ENCODE measurements at places on chromosomes 5 and 9.

- DNase-seq, result no peak
Measured at GRCh38 chr5:96333391-96333790, 99.7 kb downstream of the PCSK1 start.

- no peak for DNase-seq
Measured at GRCh38 chr5:126587551-126588390, 7.2 kb downstream of the ALDH7A1 start.

DNA sequence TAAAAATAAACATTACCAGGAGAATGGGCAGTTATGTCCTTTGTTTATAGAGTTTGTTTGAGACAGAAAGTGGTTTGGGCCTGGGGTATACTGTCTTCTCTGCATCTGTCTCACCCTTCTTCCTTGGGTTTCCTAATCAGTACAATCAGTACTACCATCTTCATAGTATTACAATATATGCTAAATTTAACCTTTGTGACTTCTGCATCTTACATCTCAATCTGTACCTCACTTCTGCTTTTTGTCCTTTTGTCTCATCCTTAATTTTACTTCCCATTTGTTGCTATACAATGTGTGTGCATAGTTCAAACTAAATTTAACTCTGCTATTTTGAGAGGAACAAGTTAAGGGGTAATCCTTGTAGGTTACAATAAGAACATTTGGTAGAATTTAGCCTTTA, 19.6 kb downstream of the FBXO38 start:
- no peak for DNase-seq

DNA sequence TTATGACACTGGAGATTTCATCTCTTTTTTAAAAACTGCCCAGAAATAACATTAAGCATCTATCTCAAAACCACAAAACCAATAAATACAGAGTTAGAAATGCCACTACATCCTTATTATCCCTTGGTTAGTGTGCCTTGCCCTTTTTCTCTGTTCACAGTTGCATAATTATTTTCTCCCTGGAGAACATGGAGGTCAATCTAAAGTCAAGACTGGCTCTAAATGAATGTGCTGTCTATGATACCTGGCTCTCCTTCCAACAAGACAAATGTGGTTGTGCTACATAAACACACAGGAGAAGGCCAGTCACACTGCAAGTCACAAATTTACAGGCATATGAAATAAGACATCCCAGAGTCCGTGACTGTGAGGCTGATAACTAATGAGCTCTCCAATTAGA, 2.8 kb downstream of the FBN2 start:
- DNase-seq, result no peak

DNA sequence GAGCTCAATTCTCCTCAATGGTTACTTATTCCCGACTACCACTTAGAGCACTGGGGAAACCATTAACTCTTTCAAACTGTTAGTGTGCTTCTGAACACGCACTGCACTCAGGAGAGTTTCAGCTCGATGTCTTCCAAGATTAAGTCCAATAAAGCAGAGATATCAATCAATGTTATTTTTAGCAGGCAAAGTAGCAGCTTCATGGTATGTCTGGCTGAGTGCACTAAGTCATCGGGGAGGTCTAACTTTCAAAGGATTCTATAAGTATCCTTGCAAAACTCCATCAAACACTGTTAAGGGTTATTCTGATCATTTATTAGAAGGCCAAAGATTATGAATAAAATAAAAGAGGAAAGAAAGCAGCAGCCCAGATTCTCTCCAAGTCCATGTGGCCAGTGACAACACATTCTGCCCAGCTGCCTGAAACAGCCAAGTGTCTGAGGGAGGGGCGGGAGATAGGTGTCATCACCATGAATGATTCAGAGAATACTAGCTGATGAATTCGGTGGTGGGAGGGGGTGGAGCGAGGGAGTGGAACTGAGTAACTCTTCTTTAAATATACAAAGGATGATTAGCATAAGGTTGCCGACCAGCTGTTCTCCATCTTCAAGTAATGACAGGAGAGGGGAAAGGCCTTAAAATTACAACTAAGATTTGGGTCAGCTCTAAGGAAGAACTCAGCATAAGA, 21.3 kb downstream of the NREP start:
- no peak for DNase-seq

DNA sequence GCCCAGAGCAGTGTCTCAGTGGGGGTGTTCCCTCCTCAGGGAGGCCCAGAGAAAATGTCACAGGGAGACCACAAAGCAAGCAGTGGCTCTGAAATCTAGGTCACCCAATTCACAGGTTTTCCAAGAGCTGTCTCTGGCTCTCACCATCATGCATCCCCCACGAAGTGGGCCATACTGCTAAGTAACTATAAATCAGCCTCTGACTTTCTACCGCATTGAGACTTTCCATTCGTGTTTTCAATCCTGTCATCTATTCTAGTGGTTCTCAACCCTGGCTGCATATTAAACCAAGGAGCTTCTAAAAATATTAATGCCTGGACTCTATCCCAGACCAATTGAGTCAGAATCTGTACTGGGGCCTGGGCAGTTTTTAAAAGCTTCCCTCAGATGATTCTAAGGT, 2.0 kb upstream of the C1QTNF3 start:
- no peak for DNase-seq

- DNase-seq, result no peak
Measured at GRCh38 chr5:168005093-168005492, 286.4 kb upstream of the WWC1 start.

DNA sequence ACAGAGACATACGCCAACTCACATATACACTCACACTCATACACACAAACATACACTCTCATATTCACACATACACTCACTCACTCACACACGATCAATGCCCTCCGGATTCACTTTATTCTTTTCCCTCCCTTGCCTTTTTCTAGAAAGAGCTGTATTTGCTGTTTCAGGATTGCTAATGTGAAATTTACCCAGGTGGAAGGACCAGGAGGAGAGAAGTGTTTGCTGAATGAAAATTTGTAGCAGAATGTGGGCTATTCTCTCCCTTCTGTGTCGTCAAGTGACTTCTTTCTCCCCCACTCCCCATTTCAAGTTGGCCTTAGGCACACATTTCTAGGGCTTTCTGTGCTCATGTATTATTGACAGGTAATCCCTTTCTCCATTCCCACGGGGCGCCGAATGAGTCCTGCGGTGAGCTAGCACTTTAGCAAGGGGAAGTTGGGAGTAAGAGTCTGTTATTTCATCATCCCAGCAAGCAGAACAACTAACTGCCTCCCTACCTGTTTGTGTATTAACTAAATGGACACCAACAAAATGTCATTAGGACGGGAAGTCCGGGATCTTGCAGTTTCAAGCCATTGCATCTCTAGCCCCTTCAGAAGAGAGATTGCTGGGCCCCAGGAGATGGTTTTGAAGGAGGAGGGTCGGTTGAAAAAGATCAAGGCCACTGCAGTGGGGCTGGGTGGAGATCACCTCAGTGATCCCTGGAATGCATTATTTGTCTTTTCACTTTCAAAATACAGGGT, 97.1 kb upstream of the TAF11L2 start:
- no peak for DNase-seq

- DNase-seq, result no peak
Measured at GRCh38 chr9:101275769-101276250, 109.0 kb downstream of the BAAT start.

GRCh38 chr9:93207326-93207814, 23.4 kb downstream of the WNK2 start:
- no peak for DNase-seq

GRCh38 chr5:153523211-153523610, 32.7 kb downstream of the GRIA1 start:
- no peak for DNase-seq

- no peak for DNase-seq
Measured at GRCh38 chr5:172933238-172933637, 26.0 kb upstream of the RPL26L1 start.

- DNase-seq, result peak; percentile 71
Measured at GRCh38 chr5:154221371-154221896, 30.9 kb downstream of the GALNT10 start.

DNA sequence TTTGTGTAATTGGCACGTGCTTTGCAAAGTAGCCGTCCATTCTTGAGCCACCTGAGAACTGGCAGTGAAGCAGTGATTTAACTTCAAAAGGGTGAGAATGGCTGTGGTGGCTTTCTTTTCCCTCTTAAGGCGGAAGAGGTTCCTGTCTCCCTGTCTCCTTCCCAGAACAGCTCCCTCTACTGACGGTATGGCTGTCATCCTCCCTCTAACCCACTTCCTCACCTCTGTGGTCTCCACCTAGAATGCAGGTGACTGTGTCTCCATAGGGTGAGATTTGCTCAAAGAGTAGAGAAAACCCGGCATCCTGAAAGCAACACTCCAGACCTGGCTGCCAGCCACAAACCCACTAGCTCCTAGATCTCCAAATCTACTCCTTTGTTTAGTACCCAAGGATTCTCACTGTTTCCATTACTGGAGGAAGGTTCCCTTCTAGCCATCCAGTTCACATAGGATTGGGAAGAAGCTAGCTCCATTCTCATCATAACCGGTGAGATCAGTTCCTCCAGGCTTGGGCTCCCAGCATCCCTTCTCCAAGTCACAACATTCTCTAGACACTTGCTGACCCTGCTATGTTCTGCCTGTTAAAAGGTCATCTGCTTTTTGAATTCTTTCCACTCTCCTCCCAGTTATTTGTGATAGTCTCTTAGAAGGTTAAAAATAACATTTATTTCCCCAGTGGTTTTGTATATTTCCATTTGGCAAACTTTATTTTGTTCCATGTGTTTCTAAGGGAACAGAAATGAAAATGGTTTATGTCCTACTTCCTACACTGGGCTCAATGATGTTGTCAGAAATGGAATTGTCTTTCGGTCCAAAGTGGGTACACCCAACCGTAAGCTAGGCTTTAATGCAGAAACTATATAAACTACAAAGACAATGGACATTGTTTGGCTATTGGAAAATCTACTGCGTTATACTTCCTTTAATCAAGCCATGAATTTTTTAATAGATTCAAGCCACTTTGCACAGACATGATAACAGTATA, 269.4 kb downstream of the CWC27 start:
- DNase-seq, result no peak

DNA sequence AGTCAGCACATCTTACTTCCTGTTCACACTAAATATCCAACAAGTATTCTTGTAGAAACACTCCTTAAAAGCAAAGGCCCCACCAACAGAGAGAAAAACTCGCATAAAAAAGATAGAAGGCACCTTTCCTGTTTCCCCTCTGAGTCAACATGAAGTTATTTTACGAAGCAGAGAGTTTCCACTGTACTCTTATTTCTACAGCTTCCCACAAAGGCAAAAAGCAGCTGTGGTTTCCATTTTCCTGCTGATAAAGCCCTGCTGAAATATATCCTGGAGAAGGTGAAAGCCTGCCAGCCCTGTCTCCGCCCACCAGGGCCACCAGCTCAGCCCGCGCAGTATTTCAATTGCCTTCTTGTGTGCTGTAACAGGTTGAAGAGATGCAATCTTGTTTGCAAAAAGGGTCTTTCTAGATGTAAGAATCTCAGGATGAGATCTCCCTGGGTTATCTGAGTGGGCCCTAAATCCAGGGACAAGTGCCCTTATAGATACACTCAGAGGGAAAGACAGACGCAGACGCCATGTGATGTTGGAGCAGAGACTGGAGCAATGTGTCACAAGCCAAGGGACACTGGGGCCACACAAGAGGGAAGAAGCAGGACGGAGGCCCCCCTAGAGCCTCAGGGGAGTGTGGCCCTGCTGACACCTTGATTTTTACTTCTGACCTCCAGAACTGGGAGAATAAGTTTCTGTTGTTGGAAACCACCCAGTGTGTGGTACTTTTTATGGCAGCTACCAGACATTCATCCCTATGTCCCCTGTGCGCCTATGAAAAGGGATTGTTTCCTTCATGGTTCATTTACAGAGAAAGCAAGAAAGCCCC, 19.9 kb downstream of the SEMA4D start:
- DNase-seq, result peak; percentile 49

DNA sequence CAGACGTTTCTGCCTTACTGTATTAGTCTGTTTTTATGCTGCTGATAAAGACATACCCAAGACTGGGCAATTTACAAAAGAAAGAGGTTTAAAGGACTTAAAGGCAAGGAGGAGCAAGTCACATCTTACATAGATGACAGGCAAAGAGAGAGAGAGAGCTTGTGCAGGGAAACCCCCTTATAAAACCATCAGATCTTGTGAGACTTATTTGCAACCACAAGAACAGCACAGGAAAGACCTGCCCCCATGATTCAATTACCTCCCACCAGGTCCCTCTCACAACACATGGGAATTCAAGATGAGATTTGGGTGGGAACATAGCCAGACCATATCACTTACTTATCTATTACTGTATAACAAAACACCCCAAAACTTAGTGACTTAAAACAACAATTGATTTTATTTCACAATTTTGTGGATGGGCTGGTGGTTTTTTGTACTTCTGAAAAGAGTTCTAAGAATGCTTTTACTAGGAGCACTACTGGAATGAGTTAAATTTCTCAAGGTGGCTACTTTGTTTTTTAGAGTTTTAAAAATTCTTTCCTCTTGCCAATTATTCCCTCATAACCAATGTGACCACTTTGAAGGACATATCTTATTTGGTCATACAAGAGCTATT, 10.3 kb downstream of the RUSC2 start:
- no peak for DNase-seq

- no peak for DNase-seq
Measured at GRCh38 chr5:163894645-163895044, 389.2 kb downstream of the MAT2B start.

DNA sequence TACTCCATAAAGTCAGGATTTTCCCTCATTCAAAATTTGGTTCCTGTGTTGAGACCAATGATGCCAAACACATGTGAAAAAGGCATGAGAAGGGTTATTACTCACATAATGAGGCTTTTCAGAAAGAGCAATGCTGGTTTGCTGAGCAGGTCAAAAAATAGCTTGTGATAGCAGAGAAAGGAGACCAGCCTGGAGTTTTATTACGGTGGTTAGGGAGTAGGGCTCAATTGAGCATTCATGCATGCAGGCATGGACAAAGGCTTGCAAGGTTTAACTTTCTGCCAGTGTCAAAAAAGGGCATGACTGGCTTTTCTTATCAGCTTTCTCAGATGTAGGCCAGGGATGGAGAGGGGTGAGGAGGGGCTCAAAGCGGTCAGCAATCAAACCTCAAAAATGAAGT, 628.3 kb downstream of the DNAH5 start:
- DNase-seq, result no peak

- no peak for DNase-seq
Measured at GRCh38 chr5:5598547-5599113, 176.2 kb downstream of the ICE1 start.

- no peak for DNase-seq
Measured at GRCh38 chr9:10059044-10059443, 553.8 kb downstream of the PTPRD start.
